CD4-positive, alpha-beta T cell treated with Interleukin-12 subunit alpha and Interleukin-12 subunit beta, for 1 hour (primary cell): ENCODE measurements at places on chromosomes 3 and 15.

- DNase-seq, result no peak
These were observed 54.7 kb downstream of the CORO2B start for GRCh38 chr15:68633231-68634121.

- no peak for DNase-seq
These were observed 29.0 kb downstream of the SEC61A1 start for GRCh38 chr3:128081226-128081625.

- DNase-seq, result no peak
These were observed 19.1 kb upstream of the XIRP1 start for GRCh38 chr3:39211332-39212130.

DNA sequence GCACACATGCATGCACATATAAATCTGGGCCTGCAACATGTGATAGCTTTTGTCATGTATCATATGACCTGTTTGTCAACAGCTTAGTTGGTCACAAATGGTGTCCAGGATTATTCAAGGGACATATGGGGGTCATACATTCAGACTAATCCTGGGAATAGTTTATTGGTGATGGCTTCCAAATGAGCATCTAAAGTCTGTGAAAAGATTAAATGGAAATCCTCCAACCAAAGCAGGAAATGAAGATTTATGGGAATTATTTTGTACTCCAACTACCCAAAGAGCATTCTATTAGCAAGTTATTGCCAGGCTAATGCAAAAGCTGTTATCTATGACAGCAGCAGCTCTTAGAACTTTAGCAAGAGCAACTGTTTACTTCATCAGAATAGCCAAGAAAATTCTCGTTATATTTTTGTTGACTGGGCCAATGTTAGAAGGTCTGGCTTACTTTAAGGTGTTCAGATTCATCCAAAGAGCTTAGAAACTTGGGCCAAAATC, 7.1 kb downstream of the FSTL1 start:
- DNase-seq, result no peak

- DNase-seq, result no peak
These were observed 22.8 kb downstream of the FEM1B start for GRCh38 chr15:68300115-68300940.

DNA sequence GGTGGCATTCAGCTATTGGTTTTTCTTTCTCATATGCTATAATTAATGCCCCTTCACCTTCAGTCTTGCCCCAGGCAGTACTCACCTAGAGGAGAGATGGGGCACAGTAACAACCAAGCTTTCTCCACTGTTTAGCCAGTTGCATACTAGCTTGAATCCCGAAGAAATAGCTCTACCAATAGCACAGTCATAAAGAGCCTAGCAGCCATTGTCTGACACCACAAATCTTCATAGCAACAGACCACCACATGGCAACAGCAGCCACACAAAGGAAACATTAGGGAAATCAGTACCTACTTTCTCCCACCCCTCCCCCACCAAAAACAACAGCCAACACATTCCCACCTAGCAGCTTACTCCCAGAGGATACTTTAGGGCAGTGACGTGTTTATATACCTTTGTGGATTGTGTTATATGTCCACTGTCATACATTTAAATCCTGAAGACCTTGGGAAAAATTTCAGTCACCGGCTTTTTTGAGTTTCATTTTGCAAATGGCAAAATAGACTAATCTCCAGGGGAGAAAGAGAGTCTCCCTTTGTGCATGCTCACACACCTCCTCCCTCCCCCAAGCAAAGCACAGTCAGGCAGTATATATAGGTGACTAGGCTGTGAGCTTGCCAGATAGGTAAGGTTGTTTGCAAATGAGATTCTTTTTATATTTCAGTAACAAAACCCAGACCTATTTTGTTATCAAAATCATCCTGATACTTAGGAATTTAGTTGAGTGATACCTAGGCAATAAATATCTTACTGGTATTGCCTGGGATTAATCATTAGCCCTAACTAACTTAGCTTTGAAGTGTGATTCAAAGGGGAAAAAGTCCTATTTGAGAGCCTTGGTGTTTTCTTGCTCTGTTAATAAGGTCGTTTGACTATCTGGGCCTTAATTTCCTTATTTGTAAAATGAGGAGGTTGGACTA, 140.6 kb downstream of the RBPMS2 start:
- peak; percentile 50 for DNase-seq
